GM23248 (cell line): ENCODE measurements at places on chromosomes 5 and 9. TPM values are rescaled to one million over a fixed set of nuclear protein-coding genes. Genes with fewer than 3 reads are reported as not detected.

CCDC69 gene
- total RNA-seq, result 0.13 and 0.54 TPM in 2 replicates

IRGM gene
- total RNA-seq, result not detected in 2 replicates

SHROOM1 gene
- total RNA-seq, result 9.9 and 13.2 TPM in 2 replicates

GNA14 gene
- 0.11 TPM in 1 of 2 replicates, not detected in the other for total RNA-seq

PCDHA12 gene
- total RNA-seq, result not detected in 2 replicates

PCDHGB5 gene
- total RNA-seq, result 13.2 and 14.9 TPM in 2 replicates
